ENCODE measurements at places on chromosomes 2 and 18.

GRCh38 chr18:21115519-21116411 is 4.2 kb upstream of the ROCK1 start:
- no peak for DNase-seq

- peak; percentile 79 for DNase-seq
These were observed 27.9 kb downstream of the NEMP2 start for GRCh38 chr2:190506666-190507065.

GRCh38 chr2:64606479-64607363 is 47.0 kb downstream of the SERTAD2 start:
- no peak for DNase-seq

DNA sequence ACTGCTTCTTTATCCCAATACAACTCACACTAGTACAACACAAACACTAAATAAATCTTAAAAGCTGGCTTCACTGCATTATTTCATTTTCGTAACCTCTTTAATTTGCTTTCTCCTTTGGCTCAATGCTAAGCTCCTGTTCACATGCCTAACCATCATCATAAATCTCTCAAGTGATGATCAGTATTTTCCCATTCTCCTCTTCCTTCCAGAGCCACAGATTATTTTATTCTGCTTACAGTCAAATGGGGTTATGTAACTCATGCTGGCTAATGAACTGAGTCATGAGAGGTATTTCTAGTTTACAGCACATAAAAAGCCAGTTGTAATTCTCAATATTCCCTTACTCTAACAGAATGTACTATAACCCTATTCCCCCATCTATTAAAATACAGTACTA is 350.4 kb upstream of the ZC3H15 start:
- DNase-seq = no peak

DNA sequence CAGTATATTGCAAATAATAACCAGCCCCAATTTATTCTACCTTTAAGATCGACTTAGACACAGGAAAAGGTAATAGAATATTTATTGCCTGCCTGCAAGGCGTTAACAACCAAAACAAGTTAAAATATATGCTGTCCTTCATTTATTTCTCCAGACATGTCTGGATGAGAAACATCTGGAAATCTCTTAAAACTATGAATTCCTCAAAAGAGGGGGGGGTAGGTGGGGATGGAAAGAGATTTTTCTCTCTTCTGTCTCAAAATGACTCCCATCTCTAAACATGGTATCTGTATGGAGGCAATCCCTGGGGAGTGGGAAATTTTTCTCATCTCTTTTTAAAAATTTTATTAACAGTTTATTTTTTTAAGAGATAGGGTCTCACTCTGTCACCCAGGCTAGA is 113.0 kb downstream of the CDH2 start:
- DNase-seq = no peak

DNA sequence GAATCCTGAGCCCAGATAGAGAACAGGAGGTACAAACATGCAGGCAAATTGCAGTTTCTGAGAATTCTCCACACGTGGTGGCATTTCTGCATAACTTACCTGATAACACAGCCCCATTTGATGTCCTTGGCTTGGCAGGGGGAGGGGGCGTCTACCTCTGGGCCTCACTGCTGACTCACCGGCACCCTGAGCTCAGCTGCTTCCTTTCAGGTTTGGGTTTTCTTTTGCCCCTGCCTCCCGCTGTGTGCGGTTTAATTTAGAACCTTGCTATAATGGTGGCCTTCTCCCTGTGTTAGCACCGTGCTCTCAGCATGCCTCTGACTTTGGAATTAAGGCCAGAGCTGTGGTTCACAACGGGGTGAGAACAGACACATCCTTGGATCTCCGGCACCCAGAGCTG is 4.4 kb downstream of the CTIF start:
- no peak for DNase-seq

- peak; percentile 55 for DNase-seq
These were observed 21.0 kb upstream of the PAX3 start for GRCh38 chr2:222319586-222320435.

DNA sequence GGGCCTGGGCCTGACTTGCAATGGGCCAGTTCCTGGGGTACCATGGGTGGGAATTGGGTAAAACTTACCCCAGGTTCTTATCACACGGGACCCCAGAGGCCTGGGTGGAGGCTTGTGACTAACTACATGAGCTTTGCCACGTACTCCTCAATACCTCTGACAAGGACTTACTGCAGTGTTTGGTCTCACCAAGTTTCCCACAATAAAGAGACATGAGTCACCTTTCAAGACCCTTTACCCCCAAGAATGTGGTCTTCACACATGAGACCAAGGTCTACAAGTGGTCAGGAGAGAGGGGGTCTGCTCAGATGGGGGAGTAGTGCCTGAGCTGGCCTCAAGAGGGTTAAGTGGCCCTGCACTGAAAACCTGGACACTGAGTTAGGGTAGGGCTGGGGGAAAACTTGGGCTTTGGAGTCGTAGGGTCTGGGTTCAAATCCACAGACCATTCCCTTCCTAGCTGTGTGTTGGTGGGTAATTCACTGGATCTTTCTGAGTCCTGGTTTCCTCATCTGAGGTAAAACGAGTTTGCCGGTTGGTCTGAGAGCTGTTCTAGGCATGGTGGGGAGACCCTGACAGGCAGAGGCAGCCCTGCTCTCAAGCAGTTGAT is 2.0 kb upstream of the GNLY start:
- DNase-seq = no peak

GRCh38 chr2:48699348-48699930 is 56.1 kb downstream of the LHCGR start:
- DNase-seq = no peak

GRCh38 chr2:190526105-190526750 is 8.3 kb downstream of the NEMP2 start:
- no peak for DNase-seq

- no peak for DNase-seq
These were observed 66.9 kb upstream of the ZNG1B start for GRCh38 chr2:113370478-113371091.

DNA sequence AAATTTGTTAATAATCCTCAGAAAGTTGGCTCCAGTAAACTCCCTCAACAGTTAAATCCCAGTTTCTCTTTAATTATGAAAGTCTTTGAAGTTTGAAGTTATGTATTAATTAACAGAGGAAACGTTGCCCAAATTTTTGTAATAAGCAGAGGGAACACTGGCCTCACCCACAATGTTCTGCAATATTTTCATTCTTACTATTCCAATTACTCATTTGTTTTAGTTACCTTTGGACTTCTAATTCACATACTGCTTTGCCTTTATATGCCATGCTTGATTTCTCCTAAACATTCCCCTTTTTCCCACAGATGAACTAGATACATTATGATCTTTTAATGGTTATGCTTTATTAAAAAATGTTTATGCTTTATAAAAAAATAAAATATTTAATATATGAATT is 61.3 kb downstream of the RELCH start:
- no peak for DNase-seq

- DNase-seq = no peak
These were observed 207.5 kb upstream of the ST6GAL2 start for GRCh38 chr2:107093426-107093957.

DNA sequence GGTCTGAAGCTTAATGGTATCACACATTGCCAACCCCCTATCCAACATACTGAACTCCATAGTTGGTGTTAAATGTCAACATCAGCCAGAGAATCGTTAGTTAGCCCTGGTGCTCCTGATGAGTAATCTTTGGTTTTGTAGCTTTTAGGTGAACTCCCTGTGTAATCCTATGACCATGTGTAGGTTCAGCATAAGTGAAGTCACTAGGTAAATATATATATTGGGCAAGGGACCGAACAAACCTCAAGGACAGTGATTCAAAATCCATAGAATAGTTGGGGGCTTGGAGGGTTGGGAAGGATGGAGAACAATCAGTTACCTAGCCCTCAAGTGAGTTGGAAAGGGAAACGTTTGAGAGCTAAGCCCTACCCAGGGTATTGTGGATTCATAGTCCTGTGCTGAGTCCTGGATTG is 16.0 kb upstream of the AP1S3 start:
- no peak for DNase-seq

GRCh38 chr2:162734287-162734686 is 104.3 kb downstream of the KCNH7 start:
- no peak for DNase-seq

GRCh38 chr2:27640722-27641245 is 11.9 kb downstream of the GPN1 start:
- DNase-seq = no peak

GRCh38 chr2:144374163-144374661 is 145.7 kb downstream of the ZEB2 start:
- no peak for DNase-seq

- no peak for DNase-seq
These were observed 70.3 kb upstream of the CWC22 start for GRCh38 chr2:180077295-180077906.

DNA sequence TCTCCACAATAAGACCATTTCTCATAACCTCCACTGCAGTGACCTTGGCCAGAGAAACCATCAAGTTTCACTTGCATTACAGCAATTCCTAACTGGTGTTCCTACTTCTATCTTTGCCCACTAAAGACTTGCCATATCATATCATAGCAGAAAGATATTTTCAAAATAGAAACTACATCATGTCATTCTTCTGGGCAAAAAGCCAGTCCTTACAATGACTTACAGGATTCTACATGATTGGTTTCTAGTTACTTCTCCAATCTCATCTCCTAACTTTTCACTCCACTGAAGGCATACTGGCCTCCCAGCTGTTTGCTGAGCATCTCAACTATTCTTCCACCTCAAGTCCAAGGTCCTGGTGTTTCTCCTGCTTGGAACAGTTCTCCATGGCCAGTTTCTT is 151.4 kb downstream of the HNMT start:
- DNase-seq = no peak

- no peak for DNase-seq
These were observed 78.2 kb upstream of the MGAT4A start for GRCh38 chr2:98809116-98809515.

DNA sequence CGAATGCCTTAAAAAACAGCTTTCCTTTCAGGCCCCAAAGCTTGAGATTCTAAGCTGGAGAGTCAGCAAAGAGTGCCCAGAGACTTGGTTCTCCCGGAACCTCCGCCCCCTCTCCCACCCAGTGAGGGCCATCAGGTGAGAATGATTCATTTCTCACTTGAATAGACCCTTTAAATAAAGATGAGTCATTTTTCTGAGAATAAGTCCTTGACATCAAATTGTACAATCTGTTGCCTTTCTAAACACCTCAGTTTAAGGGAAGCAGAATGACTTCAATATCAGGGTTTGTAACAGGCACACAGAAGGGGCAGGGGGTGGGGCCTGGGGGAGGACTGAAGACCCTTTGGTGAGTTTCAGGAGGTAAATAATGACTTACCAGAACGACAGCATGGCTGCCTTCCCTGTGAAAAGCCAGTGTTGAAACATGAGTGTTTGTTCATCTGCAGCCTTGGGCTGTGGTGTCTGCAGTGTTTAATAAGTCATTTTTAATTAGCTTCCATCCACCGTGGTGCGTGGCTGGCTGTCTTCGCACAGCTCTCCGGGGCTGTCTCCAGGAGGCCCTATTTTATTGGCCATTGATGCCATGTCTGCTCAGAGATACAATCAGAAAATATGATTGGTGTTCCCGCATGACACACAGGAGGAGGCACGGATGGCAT is 134.9 kb upstream of the ZNF236 start:
- DNase-seq = peak; percentile 37

- DNase-seq = no peak
These were observed 676 bp downstream of the SH3BP4 start for GRCh38 chr2:234952270-234953115.

DNA sequence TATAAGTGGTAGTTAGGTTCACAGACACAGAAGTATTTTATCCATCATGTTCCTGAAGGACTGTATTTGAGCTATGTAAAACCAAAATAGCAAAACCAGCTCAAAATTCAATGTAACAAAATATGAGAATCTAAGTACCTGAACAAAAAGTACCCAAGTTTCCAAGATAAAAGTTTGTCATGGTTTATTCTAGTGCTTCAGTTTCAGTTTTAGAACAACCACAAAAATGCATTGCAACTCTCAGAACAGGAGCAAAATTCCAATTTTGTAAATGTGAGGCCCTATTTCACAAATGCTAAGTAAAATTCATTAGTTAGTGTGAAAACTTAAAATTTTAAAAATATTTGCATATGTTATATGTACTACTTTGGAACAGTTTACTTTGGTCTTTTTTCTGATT is 5.0 kb upstream of the ALPK2 start:
- DNase-seq = no peak

- no peak for DNase-seq
These were observed 102.9 kb downstream of the TANC1 start for GRCh38 chr2:159071190-159071915.

DNA sequence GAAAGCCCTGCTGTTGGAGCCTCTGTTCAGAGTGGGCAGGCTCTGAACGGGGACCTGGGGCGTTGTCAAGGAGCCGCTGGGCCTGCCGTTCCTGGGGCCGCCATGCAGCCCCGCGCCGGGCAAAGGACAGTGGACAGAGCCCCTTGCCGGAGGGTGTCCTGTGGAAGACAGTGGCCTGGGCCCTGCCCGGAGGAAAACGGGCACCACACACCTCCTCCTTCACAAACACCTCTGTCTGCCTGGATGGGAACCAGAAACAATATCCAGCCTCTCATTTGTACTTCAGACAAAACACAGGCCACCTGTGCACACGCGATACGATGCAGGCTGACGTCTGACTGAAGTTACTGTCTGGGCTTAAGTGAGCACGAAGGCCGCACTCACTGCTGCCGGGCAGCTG is 233.7 kb downstream of the TWIST2 start:
- no peak for DNase-seq

- no peak for DNase-seq
These were observed 185.1 kb upstream of the HAAO start for GRCh38 chr2:42977270-42978174.

DNA sequence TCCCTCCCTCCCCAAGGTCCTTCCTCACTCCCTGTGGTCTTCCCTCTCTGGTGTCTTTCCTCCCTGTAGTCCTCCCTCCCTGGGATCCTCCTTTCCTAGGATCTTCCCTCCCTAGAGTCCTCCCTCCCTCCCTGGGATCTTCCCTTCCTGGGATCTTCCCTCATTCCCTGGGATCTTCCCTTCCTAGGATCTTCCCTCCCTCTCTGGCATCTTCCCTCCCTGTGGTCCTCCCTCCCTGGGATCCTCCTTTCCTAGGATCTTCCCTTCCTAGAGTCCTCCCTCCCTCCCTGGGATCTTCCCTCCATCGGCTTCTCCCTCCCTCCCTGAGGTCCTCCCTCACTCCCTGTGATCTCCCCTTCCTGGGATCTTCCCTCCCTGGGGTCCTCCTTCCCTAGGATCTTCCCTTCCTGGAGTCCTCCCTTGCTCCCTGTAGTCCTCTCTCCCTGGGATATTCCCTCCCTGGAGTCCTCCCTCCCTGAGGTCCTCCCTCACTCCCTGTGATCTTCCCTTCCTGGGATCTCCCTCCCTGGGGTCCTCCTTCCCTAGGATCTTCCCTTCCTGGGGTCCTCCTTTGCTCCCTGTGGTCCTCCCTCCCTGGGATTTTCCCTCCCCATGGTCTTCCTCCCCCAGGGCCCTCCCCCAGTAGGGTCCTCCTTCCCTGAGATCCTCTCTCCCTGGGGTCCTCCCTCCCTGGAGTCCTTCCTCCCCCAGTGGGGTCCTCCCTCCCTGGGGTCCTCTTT is 23.0 kb downstream of the STK25 start:
- no peak for DNase-seq

GRCh38 chr18:58362027-58362575 is 266.8 kb downstream of the ALPK2 start:
- no peak for DNase-seq
